Natural killer cell treated with Interleukin-12 subunit alpha and Interleukin-12 subunit beta and Interleukin-15 and Interleukin-18, amount 100 ng/mL, for 72 hours (primary cell): ENCODE measurements at places on chromosomes 11 and 22.

GRCh38 chr22:21043860-21044535, 1.7 kb upstream of the LRRC74B start:
- H3K36me3 ChIP-seq = no peaks in the 10 kb centered on the region
- no peak for DNase-seq
- H3K4me1 ChIP-seq = peaks cover 20% of the 10 kb centered on the region
- peaks cover 11% of the 10 kb centered on the region for H3K27me3 ChIP-seq
- H3K27ac ChIP-seq = no peak overlapping the region

DNA sequence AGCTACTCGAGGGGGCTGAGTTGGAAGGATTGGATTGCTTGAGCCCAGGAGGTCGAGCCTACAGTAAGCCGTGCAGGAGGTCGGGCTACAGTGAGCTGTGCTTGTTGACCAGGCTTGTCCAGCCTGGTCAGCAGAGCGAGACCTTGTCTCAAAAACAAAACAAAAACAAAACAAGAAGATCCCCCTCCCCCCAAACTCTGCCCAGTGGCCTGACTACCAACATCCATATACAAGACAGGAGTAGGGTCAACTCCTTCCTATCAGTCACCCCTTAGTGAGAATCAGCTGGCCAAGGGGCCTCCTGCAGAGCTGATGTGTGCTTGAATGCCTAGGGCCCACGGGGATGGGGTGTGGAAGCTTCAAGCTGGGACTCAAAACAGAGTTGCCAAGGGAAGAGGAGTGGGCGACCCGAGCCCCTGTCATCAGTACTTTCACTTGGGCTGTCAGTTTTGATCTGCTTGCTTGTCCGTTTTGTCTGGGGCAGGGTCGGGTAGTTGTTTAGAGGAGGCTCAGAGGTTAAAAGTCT, 942 bp upstream of the TSPAN18 start:
- peaks cover 9% of the 10 kb centered on the region for H3K4me1 ChIP-seq
- no peak overlapping the region for H3K27ac ChIP-seq
- peaks cover 36% of the 10 kb centered on the region for H3K27me3 ChIP-seq
- H3K36me3 ChIP-seq = no peaks in the 10 kb centered on the region
- H3K4me3 ChIP-seq = peak overlapping the region; percentile 69

DNA sequence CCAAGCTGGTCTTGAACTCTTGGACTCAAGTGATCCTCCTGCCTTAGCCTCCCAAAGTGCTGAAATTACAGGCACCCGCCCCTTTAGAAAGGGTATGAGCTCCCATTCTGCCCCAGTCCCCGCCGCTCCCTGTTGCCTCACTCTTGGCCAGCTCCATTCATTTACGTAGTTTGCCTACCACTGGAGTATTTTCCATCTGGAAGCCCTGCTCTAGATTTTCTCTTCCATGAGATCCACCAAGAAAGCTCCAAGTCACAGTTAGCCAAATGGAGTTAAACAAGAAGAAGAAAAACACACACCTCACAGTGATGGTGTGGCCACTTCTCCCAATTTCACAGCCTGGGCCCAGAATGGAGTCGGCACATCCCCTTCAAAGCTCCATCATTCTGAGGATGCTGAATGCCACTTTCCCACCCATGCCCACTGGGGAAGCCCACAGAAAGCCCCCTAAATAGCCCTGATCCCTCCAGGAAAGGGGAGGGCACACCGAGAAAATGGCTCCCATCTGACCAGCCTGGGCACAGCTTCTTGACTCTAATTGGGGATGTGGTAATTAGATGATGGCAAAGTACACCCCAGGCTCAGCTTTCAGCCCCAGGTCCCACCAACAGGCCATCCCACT, 381.2 kb downstream of the MN1 start:
- no peak overlapping the region for H3K27ac ChIP-seq
- DNase-seq = no peak
- no peaks in the 10 kb centered on the region for H3K36me3 ChIP-seq
- no peaks in the 10 kb centered on the region for H3K4me1 ChIP-seq
- H3K27me3 ChIP-seq = peaks cover 41% of the 10 kb centered on the region

DNA sequence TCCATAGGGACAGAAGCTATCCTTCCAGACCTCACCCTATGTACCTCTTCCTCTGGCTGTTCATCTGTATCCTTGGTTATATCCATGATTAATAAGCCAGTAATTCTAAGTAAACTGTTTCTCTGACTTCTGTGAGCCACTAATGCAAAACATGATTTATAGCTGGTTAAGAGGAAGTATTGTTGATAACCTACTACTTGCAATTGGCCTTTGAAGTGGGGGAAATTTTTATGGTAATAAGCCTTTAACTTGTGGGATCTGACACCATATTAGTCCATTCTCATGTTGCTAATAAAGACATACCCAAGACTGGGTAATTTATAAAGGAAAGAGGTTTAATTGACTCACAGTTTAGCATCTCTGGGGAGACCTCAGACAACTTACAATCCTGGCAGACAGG, 21.9 kb downstream of the CASP12 start:
- peak overlapping the region; percentile 67 for H3K4me3 ChIP-seq
- peaks cover 10% of the 10 kb centered on the region for H3K36me3 ChIP-seq
- peaks cover 31% of the 10 kb centered on the region for H3K4me1 ChIP-seq
- H3K27me3 ChIP-seq = no peaks in the 10 kb centered on the region
- no peak for DNase-seq
- H3K27ac ChIP-seq = peak overlapping the region; percentile 97

DNA sequence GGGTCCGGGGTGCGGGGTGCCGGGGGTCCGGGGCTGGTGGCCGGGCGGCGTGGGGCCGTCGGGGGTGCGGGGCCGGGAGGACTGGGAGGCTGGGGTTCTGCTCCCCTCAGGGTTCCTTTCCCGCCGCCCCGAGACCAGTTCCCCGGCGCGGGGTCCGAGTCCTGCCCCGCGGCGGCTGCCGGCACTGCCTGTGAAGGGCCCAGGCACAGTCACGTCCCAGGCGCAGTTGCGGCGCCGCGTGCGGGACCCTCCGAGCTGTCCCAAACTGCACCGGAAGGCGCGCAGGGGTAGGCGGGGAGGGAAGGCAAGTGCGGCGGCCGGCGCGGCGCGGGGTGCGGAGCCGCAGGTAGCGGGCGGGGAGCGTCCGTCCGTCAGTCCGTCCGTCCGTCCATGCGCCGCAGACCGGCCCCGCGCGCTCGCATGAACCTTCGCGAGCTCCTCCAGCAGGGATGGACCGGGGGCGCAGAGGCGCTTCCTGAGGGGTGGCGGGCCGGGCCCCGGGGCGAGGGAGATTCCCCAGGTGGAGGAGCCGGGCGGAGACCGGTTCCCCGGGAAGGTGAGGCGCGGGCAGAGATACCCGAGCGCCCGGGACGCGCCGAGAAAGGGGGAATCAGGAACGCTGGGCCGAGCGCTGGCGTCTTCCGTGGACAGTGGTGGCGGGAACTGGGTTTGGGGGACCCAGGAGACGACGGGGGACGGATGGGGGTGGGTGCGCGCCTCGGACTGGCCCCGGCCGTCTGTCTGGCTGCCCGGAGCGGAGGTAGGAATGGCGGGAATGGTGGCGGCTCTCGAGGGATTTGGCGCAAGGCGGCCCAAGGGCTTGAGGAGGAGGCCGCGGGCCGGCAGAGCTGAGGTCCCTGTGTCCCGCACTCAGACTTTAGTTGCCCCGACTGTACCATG, 3.1 kb upstream of the ADORA2A start:
- peaks cover 43% of the 10 kb centered on the region for H3K4me1 ChIP-seq
- no peak overlapping the region for H3K27ac ChIP-seq
- no peaks in the 10 kb centered on the region for H3K27me3 ChIP-seq
- H3K36me3 ChIP-seq = no peaks in the 10 kb centered on the region
- no peak for DNase-seq
- H3K4me3 ChIP-seq = peak overlapping the region; percentile 51

GRCh38 chr11:14783788-14784187, 108.2 kb downstream of the CYP2R1 start:
- peak overlapping the region; percentile 73 for H3K4me3 ChIP-seq
- H3K27ac ChIP-seq = peak overlapping the region; percentile 75
- peaks cover 28% of the 10 kb centered on the region for H3K36me3 ChIP-seq
- H3K4me1 ChIP-seq = peaks cover 27% of the 10 kb centered on the region
- no peaks in the 10 kb centered on the region for H3K27me3 ChIP-seq

- DNase-seq = no peak
- H3K27ac ChIP-seq = no peak overlapping the region
- H3K27me3 ChIP-seq = no peaks in the 10 kb centered on the region
- H3K4me3 ChIP-seq = no peak overlapping the region
- no peaks in the 10 kb centered on the region for H3K4me1 ChIP-seq
These were observed 36.2 kb upstream of the TTC36 start for GRCh38 chr11:118491041-118491440.

DNA sequence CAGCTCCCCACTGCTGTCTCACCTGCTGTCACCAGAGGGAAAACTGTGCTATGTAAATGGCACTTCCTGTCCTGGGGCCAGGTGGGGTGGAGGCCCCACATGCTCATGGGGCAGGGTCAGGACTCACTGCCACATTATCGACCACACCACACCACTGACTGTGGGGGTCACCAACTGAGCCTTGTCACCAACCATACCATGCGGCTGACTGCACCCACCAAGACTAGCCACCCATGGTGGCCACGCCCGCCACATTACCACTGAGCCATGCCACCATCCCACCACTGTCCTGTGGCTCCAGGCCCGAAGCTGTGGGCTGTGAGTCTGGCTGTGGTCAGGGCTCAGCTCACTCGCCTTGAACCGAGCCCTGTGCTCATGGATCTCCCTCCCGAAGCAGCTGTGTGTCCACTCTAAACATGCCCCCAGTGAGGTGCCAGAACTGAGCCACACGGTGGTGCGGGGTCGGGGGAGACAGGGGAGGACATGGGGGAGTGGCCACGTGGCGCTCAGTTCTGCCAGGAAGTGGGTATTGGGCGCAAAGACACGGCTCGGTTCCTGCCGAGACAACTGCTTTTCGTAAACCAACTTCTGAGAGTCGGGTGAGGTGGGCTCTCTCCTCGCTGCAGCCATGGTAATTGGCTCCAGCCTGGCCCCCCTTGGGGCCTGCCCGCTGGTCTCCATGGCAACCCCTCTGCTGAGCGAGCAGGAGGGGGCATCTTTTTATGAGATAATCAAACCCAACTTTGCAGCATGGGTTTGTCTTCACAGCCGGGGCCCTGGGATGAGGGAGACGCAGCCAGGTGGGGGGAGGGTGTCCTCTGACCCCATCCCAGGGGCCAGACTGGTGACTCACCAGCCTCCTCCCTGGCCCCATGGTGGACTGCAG, 23.2 kb downstream of the RTN4R start:
- no peaks in the 10 kb centered on the region for H3K27me3 ChIP-seq
- peak overlapping the region; percentile 84 for H3K27ac ChIP-seq
- DNase-seq = peak; percentile 72
- H3K4me3 ChIP-seq = peak overlapping the region; percentile 84
- H3K36me3 ChIP-seq = no peaks in the 10 kb centered on the region

DNA sequence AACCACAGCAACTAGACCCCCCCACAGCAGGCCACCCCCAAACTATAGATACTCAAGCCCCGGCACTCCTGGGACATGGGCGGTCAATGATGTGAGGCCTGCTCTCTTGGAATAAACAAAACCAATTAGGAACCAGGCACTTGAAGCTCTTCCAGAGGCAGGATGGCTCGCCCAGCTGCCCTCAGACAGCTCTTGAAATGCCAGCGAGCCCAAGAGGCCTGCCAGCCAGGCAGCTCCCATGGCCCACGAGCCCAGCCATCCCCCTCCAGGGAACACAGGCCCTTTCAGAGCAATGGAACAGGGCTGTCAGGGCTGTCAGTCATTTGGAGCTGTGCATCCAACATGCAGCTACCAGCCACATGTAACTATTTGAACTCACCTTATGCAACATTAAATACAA, 34.0 kb upstream of the TFIP11 start:
- no peaks in the 10 kb centered on the region for H3K27me3 ChIP-seq
- H3K4me3 ChIP-seq = peak overlapping the region; percentile 85
- no peak for DNase-seq
- H3K36me3 ChIP-seq = peaks cover 12% of the 10 kb centered on the region
- H3K27ac ChIP-seq = peak overlapping the region; percentile 91

GRCh38 chr11:78350646-78351165, 66.9 kb downstream of the GAB2 start:
- no peaks in the 10 kb centered on the region for H3K4me1 ChIP-seq
- H3K4me3 ChIP-seq = peak overlapping the region; percentile 4
- no peak overlapping the region for H3K27ac ChIP-seq
- no peaks in the 10 kb centered on the region for H3K27me3 ChIP-seq

DNA sequence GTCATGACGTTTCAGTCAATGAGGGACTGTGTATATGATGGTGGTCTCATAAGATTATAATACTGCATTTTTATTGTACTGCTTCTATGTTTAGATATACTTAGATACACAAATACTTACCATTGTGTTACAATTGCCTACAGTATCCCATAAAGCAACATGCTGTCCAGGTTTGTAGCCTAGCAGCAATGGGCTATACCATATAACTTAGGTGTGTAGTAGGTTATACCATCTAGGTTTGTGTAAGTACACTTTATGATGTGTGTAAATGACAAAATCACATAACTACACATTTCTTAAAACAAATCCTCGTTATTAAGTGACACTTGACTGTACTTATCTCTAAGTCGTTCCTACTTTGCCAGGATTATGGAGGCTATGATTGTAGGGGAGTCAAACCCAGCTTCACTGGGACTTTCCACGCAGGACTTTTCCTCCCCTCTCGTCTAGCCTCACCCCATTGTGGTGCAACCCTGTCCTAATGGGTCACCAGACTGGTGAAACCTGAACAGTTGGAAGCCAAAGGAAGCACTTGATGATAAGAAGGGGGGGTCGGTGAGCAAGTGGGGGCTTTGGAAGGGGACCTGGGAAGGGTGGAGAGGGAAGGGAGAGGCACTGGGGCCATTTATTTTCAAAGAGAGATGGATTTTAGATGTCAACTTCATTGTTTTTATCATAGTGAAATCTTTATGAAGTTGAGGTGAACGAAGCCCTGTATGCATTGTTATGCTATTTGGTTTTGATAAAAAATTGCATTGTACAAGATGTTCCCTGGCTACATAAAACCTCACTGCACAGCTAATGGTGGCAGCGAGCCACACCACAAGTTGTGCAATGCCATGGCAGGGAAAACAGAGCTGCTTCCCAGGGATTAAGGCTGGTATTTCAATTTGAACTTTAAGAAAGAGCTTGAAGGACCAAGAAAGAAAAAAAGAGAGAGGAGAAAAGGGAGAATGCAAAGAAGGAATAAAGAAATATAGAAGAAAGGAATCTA, 129.1 kb downstream of the EHF start:
- no peaks in the 10 kb centered on the region for H3K36me3 ChIP-seq
- H3K27ac ChIP-seq = no peak overlapping the region
- peaks cover 34% of the 10 kb centered on the region for H3K27me3 ChIP-seq
- no peaks in the 10 kb centered on the region for H3K4me1 ChIP-seq
- no peak overlapping the region for H3K4me3 ChIP-seq

DNA sequence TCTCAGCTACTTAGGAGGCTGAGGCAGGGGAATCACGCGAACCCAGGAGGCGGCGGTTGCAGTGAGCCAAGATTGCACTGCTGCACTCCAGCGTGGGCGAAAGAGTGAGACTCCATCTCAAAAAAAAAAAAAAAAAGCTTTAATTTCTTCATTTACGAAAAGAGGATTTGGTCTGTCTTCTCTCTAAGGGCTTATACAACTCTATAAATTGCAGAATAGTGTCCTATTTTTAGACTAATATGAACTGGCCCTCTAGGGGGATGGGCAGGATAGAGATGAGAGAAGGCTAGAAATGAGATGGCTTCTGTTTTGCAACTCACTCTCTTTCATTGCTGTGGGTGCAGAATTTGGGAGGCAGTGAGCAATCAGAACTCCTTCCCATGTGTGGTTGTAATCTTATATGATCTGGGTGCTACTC, 11.3 kb downstream of the MAML2 start:
- no peak for DNase-seq
- no peaks in the 10 kb centered on the region for H3K27me3 ChIP-seq
- no peak overlapping the region for H3K27ac ChIP-seq
- peaks cover 46% of the 10 kb centered on the region for H3K4me1 ChIP-seq
- H3K36me3 ChIP-seq = no peaks in the 10 kb centered on the region
